ENCODE measurements at places on chromosomes 4 and X.

GRCh38 chr4:21366312-21366711 is 582.3 kb downstream of the KCNIP4 start:
- DNase-seq = no peak

GRCh38 chr4:172649143-172649542 is 519.5 kb upstream of the GALNT7 start:
- DNase-seq = no peak

GRCh38 chr4:68494688-68495087 is 47.4 kb downstream of the TMPRSS11E start:
- DNase-seq = no peak

GRCh38 chrX:71320126-71320525 is 18.6 kb downstream of the ITGB1BP2 start:
- DNase-seq = no peak

GRCh38 chr4:8617486-8618040 is 25.0 kb downstream of the CPZ start:
- DNase-seq = no peak

DNA sequence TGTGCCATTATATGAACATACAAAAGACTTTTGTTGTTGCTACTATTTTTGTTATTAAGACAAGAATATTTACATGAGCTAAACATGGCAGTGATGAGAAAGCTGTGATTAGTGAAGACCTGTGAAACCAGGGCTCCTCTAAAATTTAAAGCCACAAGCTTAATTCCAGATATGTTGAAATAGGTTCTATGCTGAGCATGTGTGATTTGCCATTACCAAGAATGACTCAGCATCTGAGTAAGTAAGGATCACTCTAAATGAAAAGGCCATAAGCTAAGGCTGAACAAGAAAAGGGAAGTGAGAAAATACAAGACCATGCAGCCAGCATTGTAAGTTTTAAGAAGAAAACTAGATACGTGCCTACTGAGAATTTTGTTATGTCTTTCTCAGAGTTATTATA is 75.9 kb upstream of the CAMK2D start:
- DNase-seq = no peak

DNA sequence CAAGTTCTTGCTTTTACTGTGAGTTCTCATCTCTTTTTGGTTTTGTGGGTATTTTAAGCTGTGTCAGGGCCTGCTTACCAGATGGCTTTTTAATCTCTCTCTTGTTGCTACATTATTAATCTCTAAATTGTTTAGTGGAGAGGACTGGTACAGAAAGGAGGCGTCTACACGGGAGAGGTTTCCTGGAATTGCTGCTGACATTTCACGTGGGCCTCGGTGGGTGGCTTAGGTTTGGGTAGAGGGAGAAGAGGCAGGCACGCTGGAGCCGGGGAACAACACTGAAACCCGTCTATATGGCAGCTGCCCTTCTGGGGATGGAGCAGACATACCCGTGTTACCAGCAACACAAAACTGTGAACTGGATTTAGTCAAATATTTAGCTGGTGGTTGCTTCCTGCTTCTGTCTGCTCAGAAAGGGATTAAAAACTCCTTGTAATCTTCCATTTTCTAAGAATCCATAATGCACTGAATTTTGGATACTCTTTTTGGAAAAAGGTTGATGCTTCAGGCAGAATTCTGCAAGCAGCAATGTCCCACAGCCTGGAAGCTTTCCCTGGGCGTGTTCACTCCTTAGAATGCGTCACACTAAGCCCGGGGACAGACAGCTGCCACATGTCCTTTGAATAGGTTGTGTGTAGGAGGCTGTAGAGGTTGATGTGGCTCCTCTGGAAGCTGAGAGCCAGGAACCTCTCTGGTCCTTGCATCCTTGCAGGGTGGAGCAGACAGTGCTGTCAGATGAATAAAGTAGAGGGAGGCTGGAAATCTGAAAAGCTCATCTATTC is 199.8 kb upstream of the GATB start:
- no peak for DNase-seq

- DNase-seq = peak; percentile 81
These were observed 570 bp downstream of the WDR44 start for GRCh38 chrX:118346258-118347094.

DNA sequence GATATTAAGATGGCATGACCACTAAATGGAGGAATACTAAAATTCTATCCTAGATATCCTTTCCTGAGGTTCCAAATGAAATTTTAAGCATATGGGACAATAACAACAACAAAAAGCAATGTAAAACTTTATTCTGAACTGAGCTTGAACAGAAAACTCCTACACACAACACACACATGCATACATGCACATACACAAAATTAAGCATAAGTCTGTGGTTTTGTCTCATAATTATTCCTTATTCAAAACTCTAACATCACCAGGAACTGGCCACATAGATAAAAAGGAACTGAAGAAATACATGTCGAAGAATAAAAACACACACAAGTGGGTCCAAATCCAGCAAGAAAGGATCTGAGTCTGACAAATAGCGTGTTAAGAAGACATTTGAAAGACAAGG is 168.0 kb downstream of the COX18 start:
- no peak for DNase-seq

GRCh38 chr4:131006388-131006787 is 1910.4 kb downstream of the C4orf33 start:
- DNase-seq = no peak

- DNase-seq = no peak
These were observed 62.9 kb downstream of the LRP2BP start for GRCh38 chr4:185332575-185333464.

GRCh38 chr4:54687887-54688841 is 30.4 kb downstream of the KIT start:
- no peak for DNase-seq

DNA sequence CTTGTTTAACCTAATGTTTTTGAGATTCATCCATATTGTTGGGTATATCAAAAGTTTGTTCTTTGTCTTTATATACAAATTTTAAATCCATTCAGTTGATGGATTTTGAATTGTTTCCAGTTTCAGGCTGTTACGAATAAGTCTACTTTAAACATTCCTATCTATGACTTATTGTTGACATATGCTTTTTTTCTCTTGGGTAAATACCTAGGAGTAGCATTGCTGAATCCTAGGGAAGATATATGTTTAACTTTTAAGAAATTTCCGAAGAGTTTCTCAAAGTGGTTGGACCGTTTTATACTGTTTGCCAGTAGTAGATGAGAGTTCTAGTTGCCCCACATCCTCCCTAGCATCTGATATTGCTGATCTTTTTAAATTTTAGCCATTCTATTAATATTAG is 60.9 kb upstream of the IL13RA1 start:
- no peak for DNase-seq

DNA sequence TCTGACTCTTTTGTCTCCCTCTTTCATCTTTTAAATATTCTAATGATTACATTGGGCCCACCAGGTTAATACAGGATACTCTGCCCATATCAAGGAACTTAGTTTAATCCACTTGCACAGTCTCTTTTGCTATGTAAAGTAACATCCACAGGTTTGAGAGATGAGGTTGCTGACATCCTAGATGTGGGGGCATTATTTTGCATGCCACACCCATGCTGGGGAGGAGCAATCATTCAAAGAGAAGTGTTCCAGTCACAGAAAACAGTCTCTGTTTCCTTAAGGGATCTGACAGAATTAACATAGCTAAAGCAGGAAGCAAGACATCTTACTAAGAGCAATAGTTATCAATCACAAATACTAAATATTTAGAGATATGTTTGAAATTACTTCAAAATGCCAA is 11.5 kb upstream of the TRAM1L1 start:
- DNase-seq = no peak

DNA sequence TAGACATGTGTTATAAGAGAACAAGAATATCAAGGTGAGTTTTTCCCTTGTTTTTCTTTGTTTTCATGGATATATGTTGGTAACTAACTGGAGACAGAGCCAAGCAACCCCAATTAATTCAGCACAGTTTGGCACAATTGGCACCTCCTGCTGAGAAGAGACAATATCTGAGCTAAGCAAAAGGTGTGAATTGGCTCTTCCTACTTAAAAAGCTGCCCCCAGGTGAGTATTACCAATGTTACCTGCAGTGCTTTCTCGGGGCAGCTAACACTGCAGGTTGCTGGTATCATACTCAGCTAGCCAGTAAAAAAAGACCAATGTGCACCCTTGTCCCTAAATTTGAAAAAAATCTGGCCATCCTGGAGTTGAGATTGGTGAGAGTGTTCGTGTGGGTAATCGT is 871.2 kb upstream of the TENM3 start:
- no peak for DNase-seq

DNA sequence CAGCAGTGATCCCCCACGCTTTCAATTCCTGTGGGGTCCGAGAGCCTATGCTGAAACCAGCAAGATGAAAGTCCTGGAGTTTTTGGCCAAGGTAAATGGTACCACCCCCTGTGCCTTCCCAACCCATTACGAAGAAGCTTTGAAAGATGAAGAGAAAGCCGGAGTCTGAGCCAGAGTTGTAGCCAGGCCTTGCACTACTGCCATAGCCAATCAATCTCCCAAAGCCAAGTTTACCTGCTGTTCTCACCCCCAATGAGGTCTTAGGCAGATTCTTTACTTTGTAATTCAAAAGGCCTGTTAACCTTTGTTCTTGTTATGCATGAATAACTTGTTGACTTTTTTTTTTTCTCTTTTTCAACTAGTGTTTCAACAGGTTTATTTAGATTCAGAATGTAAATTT is 4.0 kb downstream of the MAGEB2 start:
- DNase-seq = no peak

- DNase-seq = no peak
These were observed 671.5 kb upstream of the GRIA3 start for GRCh38 chrX:122512561-122513072.

DNA sequence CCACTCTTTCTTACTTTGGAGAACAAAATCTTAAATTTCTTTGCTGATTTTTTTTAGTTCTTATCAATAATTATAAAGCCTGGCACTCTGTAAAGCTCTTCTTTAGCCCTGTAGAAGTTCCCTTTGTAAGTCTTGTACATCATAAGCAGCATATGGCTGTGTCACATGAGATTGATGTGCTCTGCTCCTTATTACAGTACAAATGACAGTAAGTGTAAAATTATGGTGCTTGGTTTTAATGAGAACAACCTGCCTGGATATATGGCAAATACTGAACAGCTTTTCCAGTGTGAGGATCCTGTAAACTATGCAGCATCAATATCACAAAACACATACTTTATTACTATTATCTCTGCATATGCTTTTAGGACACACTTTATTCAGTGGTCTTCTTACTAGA is 145.9 kb upstream of the GNPDA2 start:
- DNase-seq = no peak

- DNase-seq = no peak
These were observed 125.5 kb upstream of the JADE1 start for GRCh38 chr4:128684016-128684415.

DNA sequence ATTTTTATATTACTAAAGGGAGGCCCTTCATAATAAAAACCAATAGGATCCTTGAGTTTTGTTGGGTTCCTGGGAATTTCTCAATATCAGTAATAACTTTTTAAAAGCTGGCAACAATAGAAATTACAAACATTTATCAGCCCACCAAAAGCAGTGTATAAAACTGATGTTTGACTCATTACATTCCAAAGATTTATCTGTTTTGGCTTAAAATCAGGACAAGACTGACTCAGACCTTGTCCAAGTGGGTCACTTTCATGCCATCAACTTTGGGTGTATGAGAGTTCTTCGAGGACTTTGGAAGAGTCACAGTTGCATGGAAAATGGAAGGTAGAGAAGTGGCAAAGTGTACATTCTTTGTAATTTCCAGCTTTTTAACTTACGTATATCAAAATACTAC is 102.8 kb downstream of the FRMPD4 start:
- no peak for DNase-seq

DNA sequence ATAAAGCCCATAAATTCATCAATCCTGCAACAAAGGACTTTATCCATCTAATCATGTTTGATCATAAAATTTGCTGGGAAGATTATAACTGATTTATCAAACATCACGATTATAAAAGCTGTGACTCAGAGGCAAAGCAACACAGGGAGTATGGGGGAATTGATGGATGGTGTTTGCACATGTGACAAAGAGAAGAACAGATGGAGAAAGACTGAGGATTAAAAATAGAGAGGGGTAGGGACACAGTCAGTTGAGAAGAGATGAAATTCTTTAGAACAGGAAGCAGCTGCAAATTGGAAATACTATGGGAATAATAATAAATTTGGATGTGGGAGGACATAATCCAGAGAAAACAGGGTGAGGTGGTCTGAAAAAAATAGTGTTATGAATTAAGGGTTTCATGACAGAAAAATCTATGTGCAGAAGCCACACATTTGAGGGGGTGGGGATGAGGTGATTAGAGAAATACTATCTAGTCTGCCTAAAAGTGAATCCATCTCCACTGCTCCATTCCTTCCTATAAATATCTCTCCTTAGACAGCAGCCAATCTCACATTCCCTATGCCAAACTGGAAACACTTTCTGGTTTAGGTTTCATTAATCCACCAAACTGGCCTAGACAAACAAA is 6.2 kb downstream of the PRR32 start:
- no peak for DNase-seq

- DNase-seq = peak; percentile 1
These were observed 34.1 kb upstream of the RPS6KA3 start for GRCh38 chrX:20300822-20301221.

- DNase-seq = no peak
These were observed 32.4 kb downstream of the CCNG2 start for GRCh38 chr4:77189412-77189811.

GRCh38 chrX:46308110-46308509 is 237.1 kb downstream of the ZNF674 start:
- no peak for DNase-seq

- DNase-seq = no peak
These were observed 10.1 kb downstream of the PAPSS1 start for GRCh38 chr4:107709916-107710315.

DNA sequence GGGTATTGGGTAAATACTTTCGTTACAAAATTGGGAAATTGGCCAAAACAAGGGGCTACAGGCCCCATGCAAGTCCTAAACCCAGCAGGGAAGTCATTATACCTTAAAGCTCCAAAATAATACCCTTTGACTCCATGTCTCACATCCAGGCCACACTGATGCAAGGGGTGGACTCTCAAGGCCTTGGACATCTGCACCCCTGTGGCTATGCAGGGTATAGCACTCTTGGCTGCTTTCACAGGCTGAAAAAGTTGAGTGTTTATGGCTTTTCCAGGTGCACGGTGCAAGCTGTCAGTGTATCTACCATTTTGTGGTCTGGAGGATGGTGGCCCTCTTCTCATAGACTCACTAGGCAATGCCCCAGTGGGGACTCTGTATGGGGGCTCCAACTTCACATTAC is 326.5 kb downstream of the TEX13C start:
- DNase-seq = no peak

All from right kidney (tissue), 9 donors.